Vagina (tissue), 2 donors: ENCODE measurements at places on chromosomes 3 and 15.

GRCh38 chr3:152419748-152420147 lies 151.0 kb downstream of the MBNL1 start:
- DNase-seq: no peak

- no peak for DNase-seq
These were observed 38.7 kb downstream of the FGD5 start for GRCh38 chr3:14857506-14857905.

- no peak for DNase-seq
These were observed 236.8 kb downstream of the MEIS2 start for GRCh38 chr15:36863570-36863969.

DNA sequence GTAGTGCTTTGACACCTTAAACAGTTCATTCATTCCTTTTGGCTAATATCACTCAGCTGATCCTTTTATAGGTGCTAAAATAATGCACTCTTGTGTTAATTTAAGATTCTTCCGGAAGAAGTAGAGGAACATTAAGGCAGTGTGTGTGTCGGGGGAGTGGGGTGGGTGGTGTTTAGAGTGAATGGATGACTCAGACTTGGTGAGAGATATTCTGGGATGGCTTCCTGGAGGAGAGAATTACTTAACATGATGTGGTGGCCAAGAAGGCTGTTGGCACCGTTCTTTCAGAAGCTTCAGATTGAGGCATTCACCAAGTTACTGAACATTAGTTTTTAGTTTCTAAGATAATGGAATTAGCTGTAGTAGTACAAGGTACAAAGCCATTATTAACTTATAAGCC lies 125.6 kb upstream of the ROPN1 start:
- DNase-seq: no peak

DNA sequence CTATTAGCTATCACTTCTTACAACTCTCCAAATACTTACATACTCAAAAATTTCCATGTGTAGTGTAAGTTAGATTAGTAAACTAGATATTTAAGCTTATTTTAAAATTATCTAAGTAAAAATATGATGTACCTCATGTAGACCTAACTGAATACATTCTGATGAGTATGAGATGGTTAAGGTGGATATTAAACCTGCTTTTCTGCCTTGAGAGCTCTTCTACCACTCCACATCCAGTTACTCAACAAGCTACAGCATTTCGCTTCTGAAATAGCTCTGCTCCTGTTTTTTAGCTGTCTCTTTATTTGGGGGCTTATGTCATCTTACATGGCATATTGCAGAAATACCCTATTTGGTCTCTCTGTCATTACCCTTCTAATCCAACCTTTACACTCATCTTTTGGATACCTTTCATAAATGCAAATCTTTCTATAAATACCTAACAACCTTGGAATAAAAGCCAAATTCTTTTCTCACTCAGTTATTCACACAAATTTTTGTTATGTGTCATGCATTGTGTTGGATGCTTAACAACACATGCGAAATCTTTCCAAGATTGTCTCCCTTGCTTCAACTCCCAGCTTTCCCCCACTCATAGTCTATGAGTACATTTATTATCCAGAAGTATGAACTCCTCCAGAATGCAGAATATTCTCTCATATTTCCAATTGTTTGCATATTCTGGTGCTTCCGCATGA lies 92.0 kb downstream of the ALCAM start:
- DNase-seq: no peak

GRCh38 chr3:11159421-11159904 lies 5.2 kb downstream of the HRH1 start:
- no peak for DNase-seq

DNA sequence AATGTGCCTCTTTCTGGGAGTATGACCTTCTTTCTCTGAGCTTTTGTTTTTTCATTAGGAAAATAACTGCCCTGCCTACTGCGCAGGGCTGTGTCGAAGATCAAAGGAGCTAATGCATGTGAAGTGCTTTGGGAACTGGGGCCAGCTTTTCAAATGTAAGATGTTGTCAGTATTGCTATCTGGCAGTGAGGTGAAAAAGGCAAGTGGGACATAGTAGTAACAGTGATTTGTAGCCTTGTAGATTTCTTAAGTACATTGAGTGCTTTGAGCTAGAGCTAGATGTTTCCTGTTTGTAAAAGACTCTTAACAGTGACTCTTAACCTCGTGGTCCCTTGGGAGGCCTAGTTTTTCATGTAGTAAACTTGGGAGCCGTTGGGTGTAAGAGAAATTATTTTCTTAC lies 126.5 kb downstream of the ECT2 start:
- DNase-seq: no peak

DNA sequence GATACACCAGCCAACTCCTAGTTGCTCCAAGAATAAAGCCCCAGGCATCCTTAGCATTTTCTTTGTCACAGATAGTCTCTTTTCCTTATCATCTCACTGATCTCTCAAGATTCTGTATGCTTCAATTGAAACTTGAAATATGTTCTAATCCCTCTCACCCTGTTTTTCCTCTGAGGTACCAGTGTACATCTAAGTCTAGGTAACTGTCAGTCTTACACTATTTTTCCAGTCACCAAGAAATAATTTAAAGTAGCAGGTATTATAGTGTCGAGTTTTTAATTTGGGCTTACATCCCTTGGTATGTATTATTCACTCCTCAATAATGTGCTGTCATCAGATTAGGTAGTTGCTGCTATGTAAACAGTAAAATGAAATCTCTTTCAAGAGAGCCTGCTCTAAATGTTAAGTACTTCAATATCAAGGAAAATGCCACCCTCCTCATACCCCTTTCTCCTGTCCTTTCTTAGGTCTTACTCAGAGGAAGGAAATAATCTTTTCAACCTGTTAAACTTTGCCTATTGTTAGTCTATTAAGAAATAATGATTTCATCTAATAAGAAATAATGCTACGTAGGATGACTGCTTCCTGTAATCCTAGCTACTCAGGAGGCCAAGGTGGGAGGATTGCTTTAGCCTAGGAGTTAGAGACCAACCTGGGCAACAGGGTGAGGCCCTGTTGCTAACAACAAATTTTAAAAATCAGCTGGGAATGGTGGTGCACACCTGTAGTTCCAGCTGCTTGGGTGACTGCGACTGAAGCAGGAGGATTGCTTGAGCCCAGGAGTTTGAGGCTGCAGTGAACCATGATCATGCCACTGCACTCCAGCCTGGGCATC lies 39.8 kb downstream of the TSC22D2 start:
- no peak for DNase-seq

DNA sequence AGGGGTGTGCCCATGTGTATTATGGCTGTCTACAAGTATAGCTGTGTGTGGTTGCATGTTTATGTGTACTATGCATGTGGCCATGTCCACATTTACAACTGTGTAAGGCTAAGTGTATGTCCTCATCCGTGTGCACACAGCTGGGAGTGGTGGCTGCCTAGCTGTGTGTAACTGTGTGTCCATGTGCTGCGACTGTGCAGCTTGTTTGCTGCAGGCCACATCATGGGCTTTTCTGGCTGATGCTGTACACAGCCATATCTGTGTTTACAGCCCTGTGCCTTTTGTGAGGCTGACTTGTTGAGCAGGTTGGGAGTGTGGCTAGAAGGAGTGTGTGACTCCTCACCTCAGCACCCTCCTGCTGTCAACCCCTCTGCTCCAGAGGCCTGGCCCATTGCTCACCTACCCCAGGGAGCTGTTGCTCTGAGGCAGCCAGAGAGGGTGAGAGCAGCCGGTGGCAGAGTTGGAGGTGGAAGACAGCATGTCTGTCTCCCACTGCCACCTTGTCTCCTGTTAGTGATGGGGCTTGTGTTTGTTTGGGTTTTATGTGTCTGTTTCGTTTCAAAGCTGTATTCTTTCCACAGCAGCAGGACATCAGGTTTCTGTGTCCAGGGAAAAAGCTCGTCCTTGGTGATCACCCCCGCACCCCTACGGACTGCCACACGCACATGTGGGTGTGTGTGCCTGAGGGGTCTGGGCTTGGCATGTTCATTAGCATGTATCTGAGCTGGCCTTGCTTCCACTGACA lies 1.4 kb upstream of the GRM2 start:
- DNase-seq: no peak

GRCh38 chr3:170499562-170500156 lies 81.0 kb downstream of the CLDN11 start:
- DNase-seq: no peak

- DNase-seq: no peak
These were observed 7.0 kb downstream of the SUCLG2 start for GRCh38 chr3:67647390-67647878.

DNA sequence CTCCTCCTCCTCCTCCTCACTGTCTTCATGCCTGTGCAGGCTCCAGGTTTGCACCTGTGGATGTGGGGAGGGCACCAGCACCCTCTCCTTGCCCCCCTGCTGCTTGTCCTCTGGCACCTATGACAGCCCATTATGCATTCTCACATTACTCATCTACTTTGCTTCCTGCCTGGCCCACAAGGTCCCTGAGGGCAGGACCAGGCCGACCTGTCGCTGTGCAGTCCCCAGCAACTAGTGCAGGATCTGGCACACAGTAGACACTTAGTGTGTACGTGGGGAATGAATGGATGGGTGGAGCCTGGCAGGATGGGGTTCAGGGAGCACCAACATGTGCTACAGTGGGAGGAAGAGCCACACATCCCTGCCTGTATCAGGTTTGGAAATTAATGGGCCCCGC lies 58.3 kb upstream of the TMEM115 start:
- DNase-seq: no peak

DNA sequence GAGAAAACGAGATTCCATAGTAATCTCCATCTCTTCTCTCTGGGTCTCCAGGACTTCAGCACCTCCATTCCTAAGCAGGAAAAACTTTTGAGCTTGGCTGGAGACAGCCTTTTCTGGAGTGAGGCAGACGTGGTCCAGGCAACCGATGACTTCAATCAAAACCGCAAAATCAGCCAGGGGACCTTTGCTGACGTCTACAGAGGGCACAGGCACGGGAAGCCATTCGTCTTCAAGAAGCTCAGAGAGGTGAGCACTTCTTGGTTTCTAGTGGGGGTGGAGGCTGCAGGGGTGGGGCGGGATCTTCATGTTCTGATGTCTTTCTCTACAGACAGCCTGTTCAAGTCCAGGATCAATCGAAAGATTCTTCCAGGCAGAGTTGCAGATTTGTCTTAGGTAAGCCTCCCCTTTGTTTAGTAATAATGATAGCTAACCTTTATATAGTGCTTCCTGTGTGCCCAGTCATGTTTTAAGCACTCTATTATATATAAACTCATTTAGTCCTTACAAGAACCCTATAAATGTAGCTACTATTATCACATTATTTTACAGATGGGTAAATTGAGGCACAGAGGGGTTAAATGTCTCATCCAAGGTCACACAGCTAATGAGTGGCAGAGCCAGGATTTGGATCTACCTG lies 35.0 kb upstream of the TATDN2 start:
- DNase-seq: no peak

GRCh38 chr3:82424031-82424339 lies 662.5 kb upstream of the GBE1 start:
- no peak for DNase-seq

GRCh38 chr3:7546253-7546652 lies 685.3 kb downstream of the GRM7 start:
- no peak for DNase-seq

- DNase-seq: no peak
These were observed 64.9 kb upstream of the SELENOK start for GRCh38 chr3:53956586-53956985.

GRCh38 chr3:11810276-11810675 lies 36.4 kb downstream of the TAMM41 start:
- DNase-seq: no peak

DNA sequence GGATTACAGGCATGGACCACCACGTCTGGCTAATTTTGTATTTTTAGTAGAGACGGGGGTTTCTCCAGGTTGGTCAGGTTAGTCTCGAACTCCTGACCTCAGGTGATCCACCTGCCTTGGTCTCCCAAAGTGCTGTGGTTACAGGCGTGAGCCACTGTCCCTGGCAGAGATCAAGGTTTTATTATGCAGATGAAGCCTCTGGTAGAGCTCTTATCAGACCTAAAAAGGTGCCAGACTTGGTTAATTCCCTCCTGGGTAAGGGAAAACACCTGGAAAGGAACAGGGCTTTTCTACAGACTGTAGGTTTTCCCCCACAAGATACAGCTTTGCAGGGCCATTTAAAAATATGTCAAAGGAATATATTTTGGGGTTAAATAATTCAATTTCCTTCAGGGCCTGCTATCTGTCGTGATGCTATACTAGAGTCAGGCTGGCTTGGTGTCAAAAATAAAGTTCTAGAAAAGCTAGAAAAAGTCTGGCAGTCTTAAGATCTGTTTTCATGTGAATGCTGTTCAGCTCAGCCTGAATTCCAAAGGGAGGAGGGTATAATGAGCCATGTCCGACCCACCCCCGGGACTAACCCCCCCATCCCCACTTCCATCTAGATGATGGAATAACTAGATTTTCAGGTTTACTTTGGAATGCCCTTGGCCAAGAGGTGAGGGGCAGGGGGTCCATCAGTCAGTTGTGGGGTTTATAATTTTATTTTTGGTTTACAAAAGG lies 1.9 kb upstream of the BLOC1S6 start:
- no peak for DNase-seq

- DNase-seq: no peak
These were observed 28.6 kb upstream of the TEX264 start for GRCh38 chr3:51642462-51642861.

DNA sequence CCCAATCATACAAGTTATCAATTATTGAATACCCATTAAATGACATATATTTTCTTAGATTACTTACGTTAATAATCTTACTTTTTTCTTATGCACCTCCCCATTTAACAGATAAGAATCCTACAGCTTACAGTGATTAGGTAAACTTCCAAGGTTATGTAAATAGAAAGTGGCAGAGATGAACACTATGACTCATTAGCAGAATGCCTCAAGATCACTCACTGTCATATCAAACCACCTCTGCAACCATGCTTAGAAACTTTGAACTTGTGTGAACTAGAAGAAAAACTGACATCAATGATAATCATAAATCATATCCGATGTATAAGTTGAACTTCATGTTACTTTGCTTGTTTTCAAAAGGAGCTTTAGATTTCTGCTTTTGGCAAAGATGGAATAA lies 911.6 kb upstream of the ARPP21 start:
- no peak for DNase-seq

DNA sequence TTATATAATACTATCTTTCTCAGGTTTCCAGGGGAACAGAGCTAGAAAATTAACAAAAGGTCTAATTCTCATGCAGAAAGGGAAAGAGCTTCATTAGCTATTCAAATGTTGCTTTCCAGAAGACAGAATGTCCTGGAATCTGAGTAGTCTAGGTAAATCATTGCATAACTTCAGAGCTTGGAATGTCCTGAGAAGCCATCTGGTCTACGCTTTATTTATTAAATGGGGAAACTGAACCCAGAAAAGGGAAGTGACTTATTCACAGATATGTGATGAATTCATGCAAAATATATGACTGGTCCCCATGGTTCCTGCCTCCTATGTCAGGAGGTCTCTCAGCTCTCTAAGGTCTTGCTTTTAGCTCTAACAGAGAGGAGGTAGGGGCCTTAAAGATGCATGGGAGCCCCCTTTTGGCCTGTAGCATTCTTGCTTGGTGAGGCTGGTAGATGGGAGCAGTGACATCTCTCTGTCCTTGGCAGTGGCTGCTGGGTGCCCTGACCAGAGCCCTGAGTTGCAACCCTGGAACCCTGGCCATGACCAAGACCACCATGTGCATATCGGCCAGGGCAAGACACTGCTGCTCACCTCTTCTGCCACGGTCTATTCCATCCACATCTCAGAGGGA lies 99.2 kb downstream of the CEMIP start:
- DNase-seq: no peak

GRCh38 chr3:15151166-15151565 lies 52.2 kb upstream of the RBSN start:
- DNase-seq: no peak
